Hypothalamus (tissue), 51 donors: ENCODE measurements at places on chromosomes 11 and 22.

DNA sequence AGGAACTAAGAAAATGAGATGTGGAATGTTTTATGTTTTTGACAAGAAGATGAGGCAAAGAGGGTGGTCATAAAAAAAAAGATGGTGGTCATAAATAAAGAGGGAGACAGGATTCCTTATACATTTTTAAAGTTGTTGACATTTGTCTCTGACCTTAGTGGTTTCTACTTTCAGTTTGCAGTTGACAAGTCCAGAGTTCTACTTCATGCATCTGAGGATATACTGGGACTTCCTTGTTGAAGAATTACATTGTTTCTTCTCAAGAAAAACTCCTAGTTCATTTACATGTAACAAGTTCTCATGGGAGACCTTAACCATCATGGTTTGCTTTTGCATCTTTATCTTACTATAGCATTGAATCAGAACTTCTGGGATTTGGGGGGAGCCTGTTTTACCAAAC, 1.2 kb downstream of the OR6X1 start:
- no peak for DNase-seq

DNA sequence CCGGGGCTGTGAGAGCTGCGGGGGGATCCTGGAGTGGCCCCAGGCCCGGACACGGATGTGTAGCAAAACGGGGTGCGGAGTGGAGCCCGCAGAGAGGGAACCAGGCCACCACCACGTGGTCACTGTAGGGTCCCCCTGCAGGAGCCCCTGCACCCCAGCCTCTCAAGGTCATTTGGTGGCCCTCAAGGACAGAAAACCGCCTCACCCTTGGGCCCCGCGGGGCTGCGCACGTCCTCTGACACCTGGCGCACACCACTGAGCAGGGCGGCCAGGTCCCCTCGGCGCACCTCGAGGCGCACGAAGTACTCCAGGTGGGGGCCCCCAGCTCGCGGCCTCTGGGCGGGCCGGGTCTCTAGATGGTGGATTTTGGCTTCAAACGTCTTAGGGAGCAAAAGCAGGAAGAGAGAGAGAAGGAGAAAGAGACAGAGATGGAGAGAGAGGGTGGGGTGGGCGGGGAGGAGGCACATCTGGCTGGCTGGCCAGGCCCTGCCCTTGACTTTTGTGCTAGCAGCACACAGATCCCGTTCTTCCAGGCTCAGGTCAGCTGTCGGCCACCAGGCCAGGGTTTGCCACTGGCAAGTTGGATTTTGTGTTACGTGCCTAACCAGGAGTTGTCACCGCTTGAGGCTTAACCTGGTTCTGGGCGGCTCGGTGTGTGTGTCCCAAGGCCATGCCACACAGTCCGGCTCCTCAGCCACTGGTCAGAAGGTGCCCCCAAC, 3.2 kb downstream of the TH start:
- DNase-seq, result no peak

DNA sequence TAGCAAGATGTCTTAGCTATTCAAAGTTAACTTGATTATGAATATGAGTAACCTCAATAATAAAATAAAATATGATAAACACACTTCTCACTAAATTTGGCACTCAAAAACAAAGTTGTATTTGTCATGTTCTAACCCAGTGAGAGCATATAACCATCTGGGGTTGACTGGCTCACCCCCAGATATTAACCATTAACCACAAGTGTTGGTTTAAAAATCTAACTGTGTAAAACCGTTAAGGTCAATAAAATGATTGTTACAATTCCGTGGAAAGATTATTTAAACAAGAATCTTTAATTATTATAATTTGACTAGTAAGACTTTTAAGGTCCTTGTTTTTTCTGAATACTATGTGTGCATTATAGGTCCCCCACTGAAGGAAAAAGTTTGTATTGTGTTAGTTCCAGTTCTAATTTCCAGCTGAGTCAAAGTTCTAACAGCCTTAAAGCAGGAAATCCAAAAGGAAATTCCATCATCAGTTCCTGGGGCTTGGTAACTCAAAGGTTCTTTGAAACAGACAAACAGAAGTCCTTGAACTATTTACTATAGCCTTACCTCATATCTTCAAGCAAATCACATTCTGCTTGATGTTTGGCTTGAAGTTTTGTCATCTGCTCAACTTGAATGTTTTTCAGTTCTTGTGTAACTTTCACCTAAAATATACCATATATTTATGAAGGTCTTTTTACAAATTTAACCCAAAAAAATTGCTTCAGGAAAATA, 2.5 kb downstream of the FCHSD2 start:
- DNase-seq, result no peak

GRCh38 chr11:72208281-72208680, 8.3 kb upstream of the FOLR2 start:
- DNase-seq, result no peak

DNA sequence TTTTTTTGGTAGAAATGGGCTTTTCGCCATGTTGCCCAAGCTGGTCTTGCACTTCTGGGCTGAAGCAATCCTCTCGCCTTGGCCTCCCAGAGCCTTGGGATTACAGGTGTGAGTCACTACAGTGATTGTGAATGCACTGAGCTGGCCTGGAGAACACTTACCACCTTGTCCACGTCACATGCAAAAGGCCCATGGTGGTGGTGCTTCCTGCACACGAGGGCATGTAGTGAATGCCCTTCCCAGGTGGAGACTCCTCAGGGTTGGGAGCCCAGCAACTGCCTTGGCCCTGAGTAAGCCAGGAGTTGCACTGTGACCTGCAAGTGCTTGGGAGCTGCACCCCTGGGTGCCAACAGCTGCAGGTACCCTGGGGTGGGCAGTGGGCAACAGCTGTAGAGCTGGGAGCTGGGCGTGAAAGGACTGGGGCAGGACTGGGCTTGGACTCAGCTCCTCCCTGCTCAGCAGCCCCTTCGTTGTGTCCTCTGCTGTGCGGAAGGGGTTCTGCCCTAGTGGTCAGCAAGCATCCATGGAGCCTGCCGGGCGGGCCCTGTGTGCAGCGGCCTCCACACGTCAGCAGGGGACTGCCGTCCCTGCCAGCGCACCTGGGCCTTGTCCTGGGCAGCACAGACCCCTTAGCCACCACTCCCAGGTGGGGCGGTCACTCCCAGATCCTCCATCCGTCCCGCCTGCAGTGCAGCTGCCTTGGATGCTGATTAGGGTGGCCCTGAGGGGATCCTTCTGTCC, 9.3 kb upstream of the ADORA2A start:
- DNase-seq, result no peak

DNA sequence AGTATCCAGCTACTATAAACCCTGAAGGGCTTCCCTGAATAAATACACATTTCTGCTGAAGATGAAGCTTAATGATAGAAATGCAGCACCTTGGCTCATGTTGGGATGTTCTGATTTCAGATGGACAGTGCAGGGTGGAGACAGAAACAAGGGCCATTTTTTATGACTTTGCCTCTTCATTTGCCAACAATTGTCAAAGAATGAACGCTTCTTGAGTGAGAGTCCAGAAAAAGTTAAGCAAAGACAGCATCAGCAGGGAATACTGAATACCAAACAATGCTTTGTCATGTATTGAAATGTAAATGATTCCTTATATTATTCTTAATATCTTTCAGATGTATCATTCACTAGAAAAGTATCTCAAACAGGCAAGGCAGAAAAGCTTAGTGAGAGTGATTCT, 84.9 kb downstream of the TRPC6 start:
- DNase-seq, result no peak

GRCh38 chr22:27099946-27100722, 442.7 kb downstream of the MIAT start:
- DNase-seq, result no peak
